ENCODE measurements at places on chromosomes 13 and 19. TPM values are rescaled to one million over a fixed set of nuclear protein-coding genes. Genes with fewer than 3 reads are reported as not detected.

DAPK3 gene
- total RNA-seq = 52.6 TPM

LRRC8E gene
- total RNA-seq = 8.9 TPM

MBD3L2 gene
- not detected for total RNA-seq

ERVK3-1 gene
- total RNA-seq = 98.8 TPM

STARD13 gene
- 3.7 TPM for total RNA-seq

YJEFN3 gene
- total RNA-seq = 1.6 TPM

KISS1R gene
- total RNA-seq = 0.43 TPM

EPSTI1 gene
- total RNA-seq = not detected

SCN1B gene
- 17.4 TPM for total RNA-seq

ADM5 gene
- 4.0 TPM for total RNA-seq

PRTN3 gene
- total RNA-seq = 0.34 TPM

Data from A549 treated with DMSO at 1 μM for 4 hours (cell line).